EL (cell line): ENCODE measurements at places on chromosomes 1 and 21.

GRCh38 chr1:18719786-18720451 is 89.3 kb downstream of the PAX7 start:
- DNase-seq: no peak

DNA sequence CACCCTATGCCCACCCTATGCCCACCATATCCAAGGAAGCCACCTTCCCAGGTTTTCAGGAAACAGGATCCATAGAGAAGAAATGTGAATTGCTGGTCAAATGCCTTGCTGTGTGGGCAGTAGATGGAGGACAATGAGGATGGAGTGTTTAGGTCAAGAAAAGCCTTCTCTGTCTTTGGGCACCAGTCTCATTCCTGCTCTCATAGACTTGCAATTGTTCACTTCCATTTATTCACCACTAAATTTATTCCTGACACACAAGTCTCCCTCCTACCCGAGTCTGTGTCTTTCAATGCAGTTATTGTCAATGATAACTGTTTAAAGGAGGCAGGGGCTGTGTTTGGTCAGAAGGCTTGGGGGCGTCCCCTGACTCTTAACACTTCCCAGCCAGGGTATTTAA is 48.0 kb upstream of the ITPKB start:
- no peak for DNase-seq

GRCh38 chr1:35832276-35832905 is 24.6 kb downstream of the AGO4 start:
- DNase-seq: no peak

DNA sequence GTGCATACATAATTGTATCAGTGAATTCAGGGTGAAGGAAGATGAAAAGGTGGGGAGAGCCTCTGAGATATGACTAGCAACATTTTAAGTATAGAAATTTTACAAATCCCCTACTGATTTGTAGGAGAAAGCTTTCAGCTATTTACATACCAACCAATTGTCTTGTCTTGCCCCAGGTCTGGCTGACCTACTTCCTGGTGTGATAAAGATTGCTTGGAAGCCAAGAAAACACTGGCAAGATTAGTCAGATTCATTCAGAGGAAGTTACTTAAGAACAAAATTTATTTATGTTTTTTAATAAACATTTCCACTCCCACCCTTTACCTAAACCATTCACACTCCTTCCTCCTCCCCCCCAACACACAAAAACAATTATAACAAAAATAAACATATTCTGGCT is 17.5 kb downstream of the PTGS2 start:
- DNase-seq: peak; percentile 22

GRCh38 chr1:210366767-210367166 is 38.1 kb downstream of the HHAT start:
- no peak for DNase-seq

GRCh38 chr21:35266546-35266945 is 217.4 kb upstream of the RUNX1 start:
- DNase-seq: peak; percentile 37

GRCh38 chr1:222911866-222912265 is 97.0 kb downstream of the DISP1 start:
- DNase-seq: peak; percentile 59

DNA sequence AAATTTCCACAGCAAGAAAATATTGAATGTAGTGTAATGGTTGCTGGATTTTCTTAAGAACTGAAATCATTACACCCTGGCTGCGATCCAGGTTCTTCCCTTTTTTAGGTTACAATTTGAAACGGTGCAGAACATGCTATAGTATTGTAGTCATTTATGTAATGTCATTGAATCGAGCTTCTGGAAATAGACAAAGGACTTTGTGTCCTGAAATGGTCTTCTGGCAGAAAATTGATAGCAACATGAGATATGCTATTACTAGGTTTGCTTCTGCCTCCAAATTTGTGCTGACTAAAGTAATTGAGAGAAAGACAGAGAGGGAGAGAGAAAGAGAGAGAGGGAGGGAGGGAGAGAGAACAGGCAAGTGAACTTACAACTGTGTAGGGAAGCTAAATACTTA is 146.2 kb upstream of the NFIA start:
- DNase-seq: no peak

GRCh38 chr1:204241050-204241449 is 27.3 kb upstream of the GOLT1A start:
- no peak for DNase-seq

GRCh38 chr1:9292361-9293240 is at the start of gene SPSB1:
Gene SPSB1, plus strand, starts transcription at chr1:9292894. Its CDS starts 62,998 bp downstream, at chr1:9355892.
- DNase-seq: peak; percentile 81

- no peak for DNase-seq
Measured at GRCh38 chr1:153628638-153629342, 556 bp downstream of the S100A1 start.

DNA sequence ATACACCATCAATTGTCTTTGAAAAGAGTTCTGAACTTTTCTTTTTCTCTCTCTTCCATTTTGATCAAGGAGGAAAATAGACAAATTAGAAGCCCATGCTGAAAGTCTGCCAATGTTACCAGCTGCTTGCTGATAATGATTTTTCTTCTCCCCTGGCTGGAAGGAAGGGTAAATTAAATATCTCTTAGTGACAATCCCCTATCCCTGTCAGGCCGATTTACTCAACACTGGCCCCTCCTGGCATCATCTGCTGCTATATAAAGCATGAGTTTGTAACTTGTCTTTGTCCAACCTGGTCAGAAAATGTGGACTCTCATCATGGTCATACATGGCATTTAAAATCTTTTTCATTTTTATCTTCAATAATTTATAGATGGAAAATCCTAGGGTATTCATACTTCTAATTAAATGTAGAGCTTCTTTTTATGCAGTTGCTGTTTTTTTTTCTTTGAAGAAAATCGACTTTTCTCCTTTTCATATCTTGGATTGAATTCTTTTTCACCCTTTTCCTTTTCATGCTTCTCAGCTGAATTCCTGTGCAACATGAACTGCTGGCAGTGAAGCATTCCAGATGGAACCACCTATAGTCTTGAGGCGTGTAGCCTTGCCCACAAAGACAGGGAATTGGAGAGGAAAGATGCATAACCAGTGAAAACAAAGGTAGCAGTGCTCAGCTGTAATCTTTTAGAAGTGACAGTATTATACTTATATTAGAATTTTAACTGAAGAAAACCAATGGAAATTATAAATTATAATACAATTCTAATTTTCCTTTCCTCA is 214.7 kb upstream of the PTGFR start:
- DNase-seq: no peak

DNA sequence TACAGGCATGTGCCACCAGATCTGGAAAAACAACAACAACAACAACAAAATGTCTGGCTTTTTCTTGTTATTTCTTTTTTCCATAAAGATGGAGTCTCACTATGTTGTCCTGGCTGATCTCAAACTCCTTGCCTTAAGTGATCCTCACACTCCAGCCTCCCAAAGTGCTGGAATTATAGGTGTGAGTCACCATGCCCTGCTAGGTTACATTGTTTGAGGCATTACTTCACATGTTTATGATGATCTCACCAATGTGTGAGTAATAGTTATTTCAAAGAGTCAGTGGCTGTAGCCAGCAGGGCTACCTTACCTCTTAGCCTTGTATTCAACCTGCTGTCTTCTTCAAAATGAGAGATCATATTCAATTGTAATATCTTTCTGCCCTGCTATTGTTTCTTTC is 445.7 kb downstream of the AMY1C start:
- DNase-seq: no peak

DNA sequence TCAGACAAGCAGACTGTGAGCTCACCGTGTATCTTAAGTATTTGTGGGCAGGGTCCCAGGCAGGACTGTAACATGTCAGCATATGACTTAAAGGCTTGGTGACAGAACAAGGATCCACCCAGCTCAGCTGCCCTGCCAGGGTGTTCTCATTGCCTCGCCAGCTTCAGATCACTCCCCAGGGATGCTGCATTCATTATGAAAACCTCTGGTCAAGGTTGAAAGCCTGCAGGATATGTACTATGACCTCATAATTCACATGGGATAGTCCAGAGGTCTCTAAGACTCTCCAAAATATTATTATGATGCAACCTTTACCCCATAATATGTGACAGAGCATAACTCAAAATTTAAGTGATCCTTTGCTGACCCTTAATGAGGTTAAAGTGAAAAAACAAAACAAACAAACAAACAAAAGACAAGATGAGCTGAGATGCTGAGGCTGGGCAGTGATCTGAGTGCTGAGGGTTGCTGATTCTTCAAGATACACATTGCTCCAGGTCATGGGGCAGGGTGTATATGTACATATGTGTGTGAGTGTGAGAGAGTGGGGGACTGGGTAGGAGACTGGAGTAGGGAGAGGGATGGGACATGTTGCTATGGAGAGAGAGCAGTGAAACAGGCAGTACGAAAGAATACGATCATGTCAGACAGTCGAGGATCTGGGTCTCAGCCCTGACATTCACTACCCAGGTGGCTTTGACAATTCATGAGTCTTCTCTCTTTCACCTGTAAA is 98.8 kb upstream of the DUSP10 start:
- DNase-seq: no peak

DNA sequence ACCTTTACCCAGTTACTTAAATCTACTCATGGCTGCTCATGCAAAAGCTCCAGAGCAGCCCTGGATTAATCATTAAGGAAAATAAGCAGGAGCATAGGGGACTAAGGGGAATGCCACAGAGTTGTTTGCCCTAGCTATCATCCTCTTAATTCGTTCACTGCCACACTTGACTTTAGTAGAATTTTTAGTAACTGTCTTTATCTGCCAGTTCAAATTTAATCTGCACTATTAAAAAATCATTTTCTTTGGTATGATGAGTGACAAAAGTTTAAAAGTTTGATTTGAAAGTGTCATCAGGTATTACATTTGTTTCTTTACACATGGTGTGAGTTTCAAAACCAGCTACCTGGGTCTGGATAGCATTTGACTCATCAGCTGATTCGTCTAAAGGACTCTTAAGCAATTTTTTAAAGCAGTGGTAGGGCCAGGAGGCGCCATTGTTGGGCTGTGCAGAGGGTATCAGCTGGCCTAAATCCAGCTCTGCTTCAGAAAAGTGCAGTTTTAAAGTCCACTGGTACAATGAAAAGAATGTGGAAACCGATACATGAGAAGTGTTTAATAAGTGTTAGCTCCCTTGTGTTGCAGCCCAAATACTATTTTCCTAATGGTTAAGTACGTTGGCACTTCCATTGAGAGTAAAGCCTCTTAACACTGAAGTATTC is 69.9 kb upstream of the DR1 start:
- DNase-seq: no peak

GRCh38 chr1:154951901-154952657 is 3.8 kb downstream of the PBXIP1 start:
- no peak for DNase-seq

DNA sequence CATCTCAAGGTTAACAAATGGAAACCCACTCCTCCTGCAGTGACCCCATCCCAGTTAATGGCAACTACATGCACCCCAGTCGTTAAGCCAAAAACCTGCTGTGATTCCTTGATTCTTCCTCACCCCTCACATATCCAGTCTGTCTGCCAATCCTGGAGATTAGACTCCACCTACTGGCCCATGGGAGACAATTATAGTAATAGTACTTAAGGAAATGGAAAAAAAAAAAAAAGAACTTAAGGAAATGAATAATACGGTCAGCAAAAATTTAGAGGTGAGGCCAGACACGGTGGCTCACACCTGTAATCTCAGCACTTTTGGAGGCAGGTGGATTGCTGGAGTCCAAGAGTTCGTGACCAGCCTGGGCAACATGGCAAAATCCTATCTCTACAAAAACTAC is 7.0 kb downstream of the NOL9 start:
- no peak for DNase-seq

- DNase-seq: no peak
Measured at GRCh38 chr21:33684068-33684467, 41.8 kb downstream of the ITSN1 start.

- DNase-seq: no peak
Measured at GRCh38 chr21:29696937-29697336, 242.9 kb downstream of the GRIK1 start.

DNA sequence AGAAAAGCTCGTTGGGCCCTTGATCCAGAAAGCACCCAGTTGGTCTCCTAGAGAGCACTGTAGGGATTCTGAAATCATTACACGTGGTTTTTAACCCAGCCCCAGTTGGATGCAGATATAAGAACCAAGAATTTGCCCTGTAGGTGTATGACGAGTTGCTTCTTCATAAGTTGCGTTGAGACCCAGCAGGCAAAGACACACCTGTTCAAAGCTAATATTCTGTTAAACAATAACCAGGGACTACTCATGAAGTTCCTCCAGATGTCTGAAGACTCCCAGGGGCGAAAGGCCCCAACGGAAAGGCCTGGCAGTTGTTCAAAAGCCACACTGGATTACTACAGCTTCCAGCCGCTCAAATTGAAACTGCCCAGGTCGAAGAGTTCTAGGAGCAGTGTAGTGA is 88.6 kb upstream of the HNRNPU start:
- DNase-seq: no peak

DNA sequence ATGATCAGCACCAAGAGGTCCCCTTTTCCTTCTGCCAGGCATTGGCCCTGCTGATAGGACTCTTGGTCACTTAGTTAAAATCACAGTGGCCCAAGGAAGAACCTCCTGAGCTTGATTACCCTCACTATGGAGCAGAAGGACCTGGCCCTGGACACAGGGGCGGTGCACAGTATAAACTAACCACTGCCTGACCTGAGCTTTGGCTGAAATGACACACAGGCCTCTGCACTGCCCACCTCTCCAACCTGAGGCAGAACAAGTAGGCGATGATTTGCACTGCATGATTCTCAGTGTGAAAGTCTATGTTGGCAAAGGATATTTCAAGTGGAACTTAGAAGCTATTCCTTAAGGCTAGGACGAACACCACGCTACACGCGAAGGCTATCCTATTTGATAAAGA is 48.5 kb downstream of the CAPN2 start:
- DNase-seq: no peak

- DNase-seq: no peak
Measured at GRCh38 chr1:226474443-226475141, 66.7 kb upstream of the PARP1 start.

GRCh38 chr1:234617131-234617985 is 7.4 kb upstream of the IRF2BP2 start:
- peak; percentile 73 for DNase-seq

DNA sequence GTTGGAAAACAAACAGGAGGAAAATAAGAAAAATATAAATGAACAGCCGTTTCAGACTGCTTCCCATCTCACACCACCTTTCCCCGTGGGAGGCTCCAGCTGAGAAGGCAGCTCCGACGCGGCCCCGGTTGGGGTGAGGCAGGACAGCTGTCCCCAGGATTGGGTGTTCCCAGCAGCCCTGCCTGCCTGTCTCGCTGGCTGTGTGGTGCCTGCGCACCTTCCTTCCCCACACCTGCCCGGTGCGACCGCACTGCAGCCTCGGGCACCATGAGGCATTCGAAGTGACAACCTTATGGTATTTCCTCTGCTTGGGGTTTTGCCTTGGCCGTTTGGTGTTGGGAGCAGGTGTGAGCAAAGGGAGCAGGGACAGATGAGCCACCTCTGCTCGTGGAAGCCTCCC is 161.6 kb downstream of the PRDM16 start:
- no peak for DNase-seq

GRCh38 chr1:150626150-150626549 is 3.3 kb downstream of the ENSA start:
- DNase-seq: no peak

DNA sequence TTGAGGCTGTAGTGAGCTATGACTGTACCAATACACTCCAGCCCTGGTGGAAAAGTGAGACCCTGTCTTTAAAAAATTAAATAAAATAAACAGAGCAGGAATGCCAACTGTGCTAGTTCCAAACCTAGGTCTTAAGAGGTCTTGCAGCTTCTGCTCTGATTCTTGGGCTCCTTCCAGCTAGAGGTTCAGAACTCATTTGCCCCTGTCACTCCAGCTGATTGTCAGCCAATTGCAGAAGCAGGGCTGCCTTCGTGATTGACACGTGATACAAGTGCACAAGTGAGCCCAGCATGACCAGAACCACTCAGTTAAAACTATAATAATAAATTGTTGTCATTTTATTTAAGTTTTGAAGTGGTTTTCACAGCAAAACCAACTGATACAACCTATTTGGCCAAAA is 298.4 kb downstream of the USP25 start:
- no peak for DNase-seq
